Chondrocyte (in vitro differentiated cells): ENCODE measurements at places on chromosomes 1 and 21. TPM values are rescaled to one million over a fixed set of nuclear protein-coding genes. Genes with fewer than 3 reads are reported as not detected.

DNA sequence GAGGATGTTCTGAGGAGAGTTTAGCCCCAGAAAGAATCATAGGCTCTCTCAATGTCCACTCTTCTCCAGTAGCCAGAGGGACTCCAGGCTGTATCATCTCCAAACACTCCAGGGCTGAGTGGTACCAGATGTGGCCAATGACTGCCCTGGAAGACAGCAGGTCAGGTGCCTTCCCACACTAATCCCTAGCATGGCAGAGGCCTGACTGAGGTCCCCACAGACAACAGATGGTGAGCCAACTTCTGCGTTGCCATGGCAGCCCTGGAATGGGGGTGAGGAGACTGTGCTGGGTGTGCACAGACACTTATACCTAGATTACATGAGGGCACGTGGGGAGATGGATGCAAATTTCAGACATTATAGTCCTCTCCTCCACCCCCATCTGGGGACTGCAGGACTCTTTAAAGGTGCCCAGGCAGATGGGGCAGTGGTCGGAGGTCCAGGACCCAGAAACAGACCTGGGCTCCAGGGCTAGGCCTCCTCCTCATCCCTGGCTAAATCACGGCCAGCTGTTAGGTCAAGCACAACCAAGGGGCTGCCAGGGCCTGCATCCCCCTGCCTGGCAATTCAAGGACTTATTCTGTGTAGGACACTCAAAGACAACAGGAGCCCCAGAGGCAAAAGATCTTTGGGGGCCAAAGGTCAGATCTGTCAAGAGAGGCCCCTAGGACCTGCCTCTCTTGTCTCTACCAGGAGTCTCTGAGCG is 42.9 kb downstream of the CAMK2N1 start:
- no peak overlapping the region for H3K27ac ChIP-seq
- H3K27me3 ChIP-seq, result peaks cover 20% of the 10 kb centered on the region
- no peaks in the 10 kb centered on the region for H3K36me3 ChIP-seq
- DNase-seq, result no peak
- H3K4me3 ChIP-seq, result no peak overlapping the region

GRCh38 chr1:106717591-106717990 is 338.9 kb upstream of the PRMT6 start:
- H3K27ac ChIP-seq, result no peak overlapping the region
- no peaks in the 10 kb centered on the region for H3K27me3 ChIP-seq
- H3K36me3 ChIP-seq, result no peaks in the 10 kb centered on the region
- H3K4me1 ChIP-seq, result no peaks in the 10 kb centered on the region

DNA sequence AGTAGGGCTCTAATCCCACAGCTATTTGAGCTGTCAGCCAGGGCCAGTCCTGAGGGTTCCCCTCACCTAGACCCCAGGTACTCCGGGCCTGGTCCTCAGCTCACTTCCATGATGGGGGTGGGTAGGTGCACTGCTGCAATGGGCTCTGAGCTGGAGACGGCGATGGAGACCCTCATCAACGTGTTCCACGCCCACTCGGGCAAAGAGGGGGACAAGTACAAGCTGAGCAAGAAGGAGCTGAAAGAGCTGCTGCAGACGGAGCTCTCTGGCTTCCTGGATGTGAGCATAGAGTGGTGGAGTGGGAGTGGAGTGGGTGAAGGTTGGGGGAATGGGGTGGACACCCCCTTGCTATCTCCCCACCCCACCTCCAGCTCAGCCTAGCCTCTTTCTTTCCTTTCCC is 2.1 kb downstream of the S100A1 start:
- H3K4me1 ChIP-seq, result peaks cover 76% of the 10 kb centered on the region
- H3K4me3 ChIP-seq, result no peak overlapping the region
- peak; percentile 77 for DNase-seq
- H3K36me3 ChIP-seq, result peaks cover 4% of the 10 kb centered on the region

- DNase-seq, result no peak
- no peaks in the 10 kb centered on the region for H3K27me3 ChIP-seq
- H3K27ac ChIP-seq, result no peak overlapping the region
- H3K4me3 ChIP-seq, result no peak overlapping the region
Observed at GRCh38 chr1:97200595-97200994, 479.0 kb downstream of the PTBP2 start.

DNA sequence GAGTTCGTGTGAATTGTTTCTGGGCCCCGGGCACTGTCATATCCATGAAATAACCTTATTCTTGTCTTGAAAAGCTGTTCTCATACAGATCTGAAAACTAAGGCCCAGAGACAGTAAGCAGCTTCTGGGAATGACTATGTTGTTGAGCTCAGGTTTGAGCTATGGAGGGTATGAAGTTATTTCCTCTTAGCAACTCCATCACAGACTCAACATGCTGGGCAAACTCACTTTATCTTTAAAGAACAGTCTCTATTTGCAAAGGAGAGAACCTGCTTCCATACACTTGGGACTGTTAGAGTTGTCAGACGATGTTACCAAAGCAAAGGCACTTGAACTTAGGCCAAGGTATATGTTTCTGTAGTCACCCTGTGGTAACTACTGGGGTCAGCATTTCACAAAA is 90.0 kb downstream of the GPR88 start:
- H3K36me3 ChIP-seq, result no peaks in the 10 kb centered on the region
- H3K27ac ChIP-seq, result peak overlapping the region; percentile 86
- no peaks in the 10 kb centered on the region for H3K27me3 ChIP-seq
- H3K4me3 ChIP-seq, result no peak overlapping the region
- peaks cover 75% of the 10 kb centered on the region for H3K4me1 ChIP-seq

- peaks cover 49% of the 10 kb centered on the region for H3K4me1 ChIP-seq
- H3K36me3 ChIP-seq, result peaks cover 3% of the 10 kb centered on the region
- H3K27me3 ChIP-seq, result no peaks in the 10 kb centered on the region
- peak overlapping the region; percentile 37 for H3K4me3 ChIP-seq
- no peak for DNase-seq
Observed at GRCh38 chr1:165842671-165843129, 15.3 kb downstream of the UCK2 start.

- no peaks in the 10 kb centered on the region for H3K27me3 ChIP-seq
- no peak for DNase-seq
- H3K4me1 ChIP-seq, result peaks cover 25% of the 10 kb centered on the region
- H3K4me3 ChIP-seq, result no peak overlapping the region
Observed at GRCh38 chr1:230682274-230682673, 31.6 kb downstream of the AGT start.

GRCh38 chr1:208182880-208183645 is 61.1 kb downstream of the PLXNA2 start:
- no peak overlapping the region for H3K4me3 ChIP-seq
- H3K4me1 ChIP-seq, result peaks cover 92% of the 10 kb centered on the region
- no peaks in the 10 kb centered on the region for H3K27me3 ChIP-seq
- H3K27ac ChIP-seq, result peak overlapping the region; percentile 74

- peaks cover 46% of the 10 kb centered on the region for H3K4me1 ChIP-seq
- H3K27ac ChIP-seq, result peak overlapping the region; percentile 84
- no peak for DNase-seq
- peak overlapping the region; percentile 65 for H3K4me3 ChIP-seq
- H3K36me3 ChIP-seq, result no peaks in the 10 kb centered on the region
- no peaks in the 10 kb centered on the region for H3K27me3 ChIP-seq
Observed at GRCh38 chr1:6490181-6491080, 1.0 kb downstream of the PLEKHG5 start.

DNA sequence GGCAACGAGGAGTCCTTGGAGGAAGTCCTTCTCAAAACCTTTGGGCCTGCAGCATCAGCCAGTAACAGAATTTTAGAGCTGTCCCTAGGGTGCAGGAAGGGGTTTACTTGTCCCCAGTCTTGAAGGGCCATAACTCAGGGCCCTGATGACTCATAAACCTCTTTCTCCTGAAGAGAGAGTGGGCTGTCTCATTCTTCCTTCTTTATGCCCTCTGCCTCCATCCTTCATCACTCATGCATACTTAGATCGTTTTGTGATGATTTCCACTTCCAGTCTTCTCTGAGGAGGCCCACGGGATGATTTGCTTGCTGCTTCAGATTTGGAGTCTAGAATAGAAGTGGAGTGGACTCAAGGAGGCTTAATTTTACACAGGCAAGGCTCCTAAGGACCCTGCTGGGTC is 60.2 kb downstream of the NDUFS5 start:
- no peak for DNase-seq
- no peak overlapping the region for H3K27ac ChIP-seq
- peaks cover 13% of the 10 kb centered on the region for H3K4me1 ChIP-seq
- H3K27me3 ChIP-seq, result peaks cover 10% of the 10 kb centered on the region

DNA sequence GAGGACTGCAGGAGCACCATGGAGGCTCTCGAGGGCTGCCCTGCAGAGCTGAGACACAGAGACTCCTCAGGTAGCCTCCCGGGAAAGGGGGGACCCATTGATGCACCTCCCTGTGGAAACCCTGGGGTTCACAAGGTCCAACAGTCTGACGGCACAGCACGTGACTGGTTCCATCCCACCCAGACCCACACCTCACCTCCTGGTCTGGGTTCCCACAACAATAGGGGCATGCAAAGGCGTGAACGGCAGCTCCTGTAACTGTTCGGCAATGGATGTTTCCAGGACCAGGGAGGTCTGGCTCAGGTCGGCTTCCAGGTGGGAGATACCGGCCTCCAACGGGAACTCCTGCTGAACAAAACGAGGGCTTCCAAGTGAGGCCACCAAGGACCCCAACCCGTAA is 86.8 kb downstream of the NPHP4 start:
- H3K4me1 ChIP-seq, result no peaks in the 10 kb centered on the region
- H3K4me3 ChIP-seq, result no peak overlapping the region
- H3K27me3 ChIP-seq, result no peaks in the 10 kb centered on the region
- no peak for DNase-seq

DNA sequence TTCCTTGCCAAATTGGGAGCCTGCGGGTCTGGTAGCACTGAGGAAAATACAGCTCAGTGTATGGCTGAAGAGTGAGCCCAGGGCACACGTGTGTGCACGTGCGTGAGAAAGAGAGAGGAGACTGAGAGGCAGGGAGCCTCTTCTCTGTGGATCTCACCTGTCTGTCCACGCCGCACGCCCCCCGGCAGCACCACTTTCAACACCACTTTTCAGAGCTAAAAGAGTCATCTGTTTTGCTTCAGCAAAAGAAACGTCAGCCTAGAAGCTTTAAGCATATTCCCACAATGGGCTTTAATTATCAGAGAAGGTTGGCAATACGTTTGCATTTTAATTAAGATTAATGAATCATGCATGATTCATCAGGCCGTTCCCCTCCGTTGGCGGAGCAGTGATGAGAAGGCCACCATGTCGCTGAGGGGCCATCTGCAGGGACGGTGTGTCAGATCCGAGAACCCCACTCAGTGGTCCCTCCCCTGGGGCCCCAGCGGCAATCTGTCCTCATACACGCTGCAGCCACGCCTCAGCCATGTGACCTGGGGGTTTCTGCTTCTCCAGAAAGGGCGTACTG is 56.8 kb downstream of the SIK1 start:
- peaks cover 5% of the 10 kb centered on the region for H3K27me3 ChIP-seq
- no peak overlapping the region for H3K4me3 ChIP-seq
- no peak overlapping the region for H3K27ac ChIP-seq

- H3K4me3 ChIP-seq, result no peak overlapping the region
- H3K27me3 ChIP-seq, result peaks cover 13% of the 10 kb centered on the region
- peaks cover 5% of the 10 kb centered on the region for H3K4me1 ChIP-seq
- DNase-seq, result no peak
- H3K36me3 ChIP-seq, result no peaks in the 10 kb centered on the region
- H3K27ac ChIP-seq, result no peak overlapping the region
Observed at GRCh38 chr1:237817277-237817676, 73.4 kb downstream of the ZP4 start.

GRCh38 chr1:174990382-174990999 is 9.3 kb upstream of the CACYBP start:
- H3K27me3 ChIP-seq, result no peaks in the 10 kb centered on the region
- DNase-seq, result no peak
- H3K27ac ChIP-seq, result no peak overlapping the region
- H3K36me3 ChIP-seq, result peaks cover 1% of the 10 kb centered on the region
- peaks cover 4% of the 10 kb centered on the region for H3K4me1 ChIP-seq
- peak overlapping the region; percentile 42 for H3K4me3 ChIP-seq

MAN1C1 gene
- 10.7 to 11.3 TPM (median 10.9 TPM) in 3 replicates for total RNA-seq

GOLT1A gene
- not detected in 3 replicates for total RNA-seq

SHCBP1L gene
- not detected in 3 replicates for total RNA-seq

PTAFR gene
- total RNA-seq, result 0.07 to 0.10 TPM in 2 of 3 replicates, not detected in the other

MARK1 gene
- total RNA-seq, result 3.0 to 4.1 TPM (median 3.8 TPM) in 3 replicates

PGBD2 gene
- total RNA-seq, result 5.2 to 6.0 TPM (median 5.8 TPM) in 3 replicates
